ENCODE measurements at places on chromosomes 11 and 22.

DNA sequence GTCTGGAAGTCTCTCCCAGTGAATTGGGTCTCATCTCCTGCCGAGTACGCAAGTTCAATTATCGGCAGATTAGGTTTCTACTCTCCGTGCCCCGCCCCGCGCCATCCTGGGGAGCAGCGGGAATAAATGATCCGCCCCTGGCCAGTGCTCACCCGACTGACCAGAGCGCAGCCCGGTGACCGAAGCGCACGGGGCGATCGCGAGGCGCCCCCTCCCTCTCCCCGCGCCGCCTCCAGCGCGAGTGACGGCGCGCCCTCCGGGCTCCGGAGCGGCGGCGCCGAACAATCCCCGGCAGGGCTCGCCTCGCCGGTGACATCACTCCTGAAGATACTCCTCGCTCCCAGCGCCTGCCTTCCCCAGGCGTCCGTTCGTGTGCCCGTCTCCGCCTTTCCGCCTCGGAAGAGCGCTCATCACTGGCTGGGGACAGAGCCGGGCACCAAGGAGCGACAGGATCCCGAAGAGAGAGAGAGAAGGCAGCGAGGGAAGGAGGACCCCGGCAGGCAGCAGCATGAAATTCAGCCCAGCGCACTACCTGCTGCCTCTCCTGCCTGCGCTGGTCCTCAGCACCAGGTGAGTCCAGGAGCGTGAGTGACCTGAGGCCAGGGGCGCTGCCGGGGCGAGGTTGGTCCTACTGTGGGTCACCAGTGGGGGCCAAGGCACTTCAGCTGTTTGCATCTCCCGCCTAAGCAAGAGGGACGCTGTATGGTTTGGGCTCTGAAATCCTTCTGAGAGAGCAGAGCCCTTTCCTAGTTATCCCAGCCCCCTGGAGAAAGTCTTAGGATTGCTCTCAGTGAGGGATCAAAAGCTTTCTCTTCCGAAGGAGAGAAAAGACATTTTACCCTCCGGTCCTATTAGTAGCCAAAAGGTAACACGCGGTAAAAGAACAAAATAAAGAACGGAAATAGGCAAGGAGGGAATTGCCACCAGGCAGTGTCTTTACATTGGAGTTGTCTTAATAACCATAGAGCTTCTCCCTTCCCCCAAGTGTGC, at the start of gene LUZP2:
Gene LUZP2 (plus strand): TSS at position 318 of the 990 bp plus-strand sequence.
- peak; percentile 41 for DNase-seq

DNA sequence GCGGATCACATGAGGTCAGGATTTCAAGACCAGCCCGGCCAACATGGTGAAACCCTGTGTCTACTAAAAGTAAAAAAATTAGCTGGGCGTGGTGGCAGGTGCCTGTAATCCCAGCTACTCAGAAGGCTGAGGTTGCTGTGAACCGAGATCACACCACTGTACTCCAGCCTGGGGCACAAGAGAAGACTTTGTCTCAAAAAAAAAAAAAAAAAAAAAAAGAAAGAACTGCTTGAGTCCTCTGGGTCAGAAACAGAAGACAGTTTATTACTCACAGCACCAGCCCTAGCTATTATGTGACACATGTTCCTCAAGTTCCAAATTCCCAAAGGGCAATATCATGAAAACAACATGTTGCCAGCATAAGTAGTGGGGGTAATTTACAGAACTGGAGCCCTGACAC, 1014.1 kb upstream of the RAG2 start:
- no peak for DNase-seq

GRCh38 chr11:32893093-32893342, 407 bp downstream of the QSER1 start:
- DNase-seq, result no peak

GRCh38 chr22:35567351-35568141, 26.9 kb downstream of the RASD2 start:
- no peak for DNase-seq

DNA sequence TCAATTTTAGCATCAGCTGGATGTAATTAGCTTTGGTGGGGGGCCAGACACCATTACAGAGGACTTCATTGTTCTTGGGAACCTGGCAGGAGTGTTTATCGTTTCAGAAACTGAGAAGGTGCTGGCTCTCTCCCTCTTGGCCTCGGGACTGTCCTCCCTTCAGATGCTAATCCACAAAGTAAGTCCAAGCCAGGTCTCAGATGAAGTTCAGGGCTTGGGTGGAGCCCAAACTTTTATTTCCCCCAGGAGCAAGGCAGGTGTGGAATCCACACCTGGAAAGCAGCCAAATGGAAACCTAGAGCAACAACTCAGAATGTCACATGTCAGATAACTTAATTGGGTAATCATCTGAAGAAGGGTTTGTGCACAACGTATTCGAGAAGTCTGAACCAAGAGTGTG, 119.2 kb downstream of the ME3 start:
- DNase-seq, result peak; percentile 66

DNA sequence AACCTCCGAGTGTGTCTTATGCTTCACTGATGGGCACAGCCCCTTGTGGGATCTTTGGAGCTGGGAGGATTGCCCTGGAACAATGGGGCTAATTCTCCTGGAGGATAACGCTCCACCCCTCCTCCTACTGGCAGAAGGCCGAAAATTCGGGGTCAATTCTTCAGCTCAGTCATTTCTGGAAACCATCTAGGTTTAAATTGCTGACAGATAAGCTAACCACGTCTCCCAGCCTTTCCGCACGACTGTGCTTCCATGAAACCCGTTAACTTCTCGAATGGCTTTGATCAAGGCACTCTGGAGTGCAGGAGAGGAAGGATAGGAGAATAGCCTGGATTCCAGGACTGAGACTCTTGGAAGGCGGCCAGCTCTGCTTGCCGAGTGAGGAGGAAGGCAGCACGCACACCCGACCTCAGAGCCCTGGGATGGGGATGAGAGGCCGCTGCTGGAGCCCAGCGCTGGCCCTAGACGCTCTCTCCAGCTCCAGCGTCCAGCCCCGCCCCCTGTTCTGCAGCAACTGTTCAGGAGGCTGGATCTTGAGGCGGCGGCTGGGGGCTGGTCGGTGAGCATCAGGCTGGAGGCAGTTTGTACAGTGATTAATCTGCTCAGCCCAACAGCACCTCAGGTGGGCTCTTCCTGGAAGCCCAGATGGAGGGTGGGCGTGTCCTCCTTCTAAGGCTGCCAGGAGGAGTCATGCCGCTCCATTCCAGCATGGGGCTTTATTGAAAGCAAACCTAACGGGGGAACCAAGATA, 176.7 kb upstream of the NCAM1 start:
- DNase-seq, result peak; percentile 78

GRCh38 chr11:13552784-13553183, 57.0 kb upstream of the PTH start:
- no peak for DNase-seq

- no peak for DNase-seq
Measured at GRCh38 chr11:125200441-125200840, 35.9 kb downstream of the PKNOX2 start.

DNA sequence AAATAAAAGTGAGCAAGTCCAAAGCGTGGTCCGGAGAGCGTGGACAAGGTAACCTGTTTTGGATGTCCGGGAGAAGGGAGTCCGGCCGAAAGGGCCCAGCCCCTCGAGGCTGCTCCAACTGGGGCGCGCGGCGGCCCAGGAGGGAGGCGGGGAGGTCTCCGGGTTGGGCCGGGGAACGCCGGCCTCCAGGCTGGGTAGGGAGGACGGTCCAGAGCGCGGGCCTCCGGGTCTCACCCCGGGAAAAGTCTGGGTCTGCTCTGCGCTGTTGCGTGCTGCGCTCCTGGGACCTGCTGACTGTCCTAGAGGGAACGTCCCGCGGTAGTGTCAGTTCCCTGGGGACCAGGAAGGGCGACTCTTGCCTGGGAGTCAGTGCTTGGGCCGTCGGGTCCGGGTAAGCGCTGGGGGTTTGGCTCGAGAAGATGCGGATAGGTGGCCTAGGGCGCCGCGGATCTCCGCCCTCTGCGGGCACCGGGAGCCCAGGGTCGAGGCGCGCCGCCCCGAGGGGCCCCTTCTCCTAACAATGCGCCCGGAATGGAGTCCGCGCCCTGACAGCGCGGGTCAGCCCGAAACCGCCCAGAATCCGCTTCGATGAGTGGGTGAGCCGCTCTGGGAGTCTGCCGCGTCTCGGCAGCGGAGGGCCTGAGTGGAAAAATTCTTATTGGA, 988 bp upstream of the FLI1 start:
- peak; percentile 26 for DNase-seq

DNA sequence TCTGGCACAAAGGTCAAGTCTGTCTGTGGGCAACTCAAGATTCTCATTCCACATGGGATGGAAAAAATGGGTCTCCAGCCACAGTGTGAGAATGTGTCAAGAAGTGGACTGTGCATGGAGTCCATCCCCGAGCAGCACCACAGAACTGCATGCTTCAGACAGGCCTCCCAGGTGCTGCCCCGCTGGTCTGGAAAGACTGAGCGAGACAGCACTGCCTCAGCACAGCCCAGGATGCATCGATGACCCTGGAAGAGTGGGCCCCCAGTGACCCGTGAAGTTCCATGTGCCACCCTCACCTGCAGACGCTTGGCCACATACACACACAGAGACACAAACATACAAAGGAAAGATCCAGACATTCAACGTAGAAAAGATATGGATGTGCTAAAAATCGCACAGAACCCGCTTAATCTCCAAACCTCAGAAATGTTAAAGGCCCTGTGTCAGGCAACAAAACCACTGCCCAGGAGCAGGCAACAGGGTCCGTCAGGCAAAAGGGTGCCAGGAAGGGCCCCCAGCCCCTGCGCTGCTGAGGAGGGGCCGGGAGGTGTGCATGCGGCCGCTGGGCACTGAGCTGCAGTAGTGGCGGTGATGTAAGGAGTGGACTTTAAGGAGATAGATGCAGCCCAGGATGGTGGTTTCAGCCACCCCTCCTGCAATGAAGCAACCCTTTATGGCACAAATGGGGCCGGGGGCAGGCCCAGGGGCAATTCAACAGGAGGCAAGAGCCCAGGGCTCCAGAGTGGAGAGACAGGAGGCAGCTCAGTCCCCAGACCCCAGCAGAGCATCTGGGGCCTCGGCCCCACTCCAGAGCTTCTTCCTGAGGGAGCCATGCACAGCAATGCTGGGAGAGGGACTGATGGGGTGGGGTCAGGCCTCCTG, 84.7 kb downstream of the DGCR2 start:
- DNase-seq, result no peak

GRCh38 chr11:32884770-32885384, 7.7 kb upstream of the QSER1 start:
- DNase-seq, result no peak

- no peak for DNase-seq
Measured at GRCh38 chr11:87137711-87138110, 100.0 kb downstream of the TMEM135 start.

DNA sequence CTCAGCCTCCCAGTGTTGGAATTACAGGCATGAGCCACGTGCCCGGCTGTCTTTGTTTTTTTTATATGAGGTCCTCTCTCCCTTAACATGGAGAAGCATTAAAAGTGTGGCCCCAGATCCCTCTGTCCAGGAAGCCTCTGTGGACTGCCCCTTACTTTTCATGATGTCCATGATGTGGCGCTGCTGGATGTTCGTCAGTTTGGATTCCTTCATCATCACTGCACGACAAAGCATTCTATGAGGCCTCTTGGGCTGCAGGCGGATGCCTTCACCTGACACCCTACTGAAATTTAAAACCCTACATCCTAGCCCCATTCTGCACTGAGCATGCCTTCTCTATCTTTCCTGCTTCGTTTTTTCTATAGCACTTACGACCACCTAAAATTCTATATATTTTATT, 2.1 kb downstream of the C22orf23 start:
- no peak for DNase-seq

GRCh38 chr22:24587948-24588347, 4.9 kb downstream of the LRRC75B start:
- no peak for DNase-seq

DNA sequence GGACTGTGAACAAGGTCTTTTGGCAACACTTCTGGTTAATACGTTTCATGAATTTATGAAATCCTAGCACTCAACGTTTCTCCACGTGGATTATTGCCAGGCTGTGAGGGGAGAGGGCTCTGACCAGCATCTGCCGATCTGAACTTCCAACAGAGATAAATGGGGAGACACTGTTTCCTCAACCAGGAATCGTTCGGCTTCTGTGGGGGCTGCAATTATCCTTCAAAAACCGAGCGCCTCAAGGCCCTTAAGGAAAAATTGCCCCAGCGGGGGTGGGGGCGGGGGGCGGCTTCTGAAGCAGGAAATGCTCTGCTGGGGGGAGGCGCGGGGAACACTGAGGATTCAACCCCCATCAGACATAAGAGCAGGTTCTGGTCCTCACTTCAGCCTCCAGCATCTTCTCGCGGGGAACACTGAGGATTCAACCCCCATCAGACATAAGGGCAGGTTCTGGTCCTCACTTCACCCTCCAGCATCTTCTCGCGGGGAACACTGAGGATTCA, 155.6 kb downstream of the BRD1 start:
- peak; percentile 25 for DNase-seq

- DNase-seq, result no peak
Measured at GRCh38 chr11:128892866-128893565, 1.9 kb downstream of the KCNJ5 start.

DNA sequence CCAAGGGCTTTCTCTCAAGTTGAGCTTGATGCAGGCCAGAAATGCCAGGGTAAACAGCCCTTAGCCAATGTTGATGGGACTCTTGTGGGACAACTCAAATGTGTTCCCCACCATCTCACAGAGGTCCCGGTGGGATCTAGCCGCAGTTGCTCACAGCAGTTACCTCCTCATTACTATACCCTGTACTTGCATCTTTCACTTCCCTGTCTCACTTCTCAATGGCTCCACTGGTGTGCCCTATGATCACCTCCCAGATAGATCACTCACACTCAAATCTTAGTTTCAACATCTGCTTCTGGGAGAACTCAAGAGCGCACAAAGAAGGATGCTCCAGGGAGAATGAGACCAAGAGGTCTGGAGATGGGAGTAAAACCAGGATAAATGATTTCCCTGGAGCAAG, 47.0 kb downstream of the RCN1 start:
- no peak for DNase-seq

DNA sequence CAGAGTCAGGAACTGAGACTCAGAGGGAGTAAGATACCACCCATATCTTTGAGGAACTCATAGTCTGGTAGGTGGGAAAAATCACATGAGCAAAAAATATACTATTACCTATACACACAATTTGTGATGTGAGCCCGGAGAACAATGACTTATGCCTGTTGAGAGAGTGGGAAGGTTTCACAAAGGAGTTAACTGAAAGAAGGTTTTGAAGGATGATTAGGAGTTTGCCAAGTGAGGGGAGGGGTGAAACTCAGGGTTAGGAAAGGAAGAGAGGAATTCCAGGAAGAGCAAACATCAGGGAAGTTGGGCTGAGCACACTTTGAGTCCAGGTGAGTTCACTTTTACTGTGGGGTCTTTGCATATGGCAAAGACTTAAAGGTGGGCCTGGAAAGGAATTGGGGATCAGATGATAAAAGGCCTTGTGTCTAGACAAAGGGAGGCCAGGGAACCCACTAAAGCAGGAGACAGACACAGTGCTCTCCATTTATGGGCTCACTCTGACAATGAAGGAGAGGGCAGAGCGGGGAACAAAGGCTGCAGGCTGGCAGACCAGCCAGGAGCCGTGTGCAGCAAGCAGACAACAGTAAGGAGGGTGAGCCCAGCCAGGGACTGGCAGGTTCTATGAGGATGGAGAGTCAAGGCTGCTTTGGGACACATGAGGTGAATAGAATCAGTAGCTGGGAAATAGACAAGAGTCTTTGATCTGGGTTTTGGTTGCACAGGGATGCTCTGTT, 33.1 kb downstream of the TSPAN18 start:
- no peak for DNase-seq

All from NCI-H1105 treated with DMSO at 0.1 percent for 48 hours (cell line).